Effector memory CD4-positive, alpha-beta T cell (primary cell): ENCODE measurements at places on chromosomes 5 and 9.

DNA sequence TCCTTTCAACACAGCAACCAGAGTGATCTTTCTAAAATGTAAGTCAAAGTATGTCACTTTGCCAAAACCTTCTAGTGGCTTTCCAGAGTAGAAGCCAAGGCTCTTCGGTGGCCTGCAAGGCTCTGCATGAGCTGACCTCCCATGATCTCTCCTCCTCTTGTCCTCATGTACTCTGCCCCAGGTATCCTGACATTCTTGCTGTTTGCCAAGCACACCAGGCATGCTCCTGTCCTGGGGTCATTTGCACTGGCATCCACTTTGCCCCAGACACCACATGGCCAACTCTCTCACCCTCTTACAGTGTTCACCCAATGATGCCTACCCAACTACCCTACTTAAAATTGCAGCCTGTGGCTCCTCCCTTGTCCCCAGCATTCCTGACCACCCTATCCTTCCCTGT lies 86.3 kb downstream of the ZNF618 start:
- H3K4me3 ChIP-seq = no peak overlapping the region
- H3K27me3 ChIP-seq = no peaks in the 10 kb centered on the region
- DNase-seq = no peak
- H3K4me1 ChIP-seq = no peaks in the 10 kb centered on the region

DNA sequence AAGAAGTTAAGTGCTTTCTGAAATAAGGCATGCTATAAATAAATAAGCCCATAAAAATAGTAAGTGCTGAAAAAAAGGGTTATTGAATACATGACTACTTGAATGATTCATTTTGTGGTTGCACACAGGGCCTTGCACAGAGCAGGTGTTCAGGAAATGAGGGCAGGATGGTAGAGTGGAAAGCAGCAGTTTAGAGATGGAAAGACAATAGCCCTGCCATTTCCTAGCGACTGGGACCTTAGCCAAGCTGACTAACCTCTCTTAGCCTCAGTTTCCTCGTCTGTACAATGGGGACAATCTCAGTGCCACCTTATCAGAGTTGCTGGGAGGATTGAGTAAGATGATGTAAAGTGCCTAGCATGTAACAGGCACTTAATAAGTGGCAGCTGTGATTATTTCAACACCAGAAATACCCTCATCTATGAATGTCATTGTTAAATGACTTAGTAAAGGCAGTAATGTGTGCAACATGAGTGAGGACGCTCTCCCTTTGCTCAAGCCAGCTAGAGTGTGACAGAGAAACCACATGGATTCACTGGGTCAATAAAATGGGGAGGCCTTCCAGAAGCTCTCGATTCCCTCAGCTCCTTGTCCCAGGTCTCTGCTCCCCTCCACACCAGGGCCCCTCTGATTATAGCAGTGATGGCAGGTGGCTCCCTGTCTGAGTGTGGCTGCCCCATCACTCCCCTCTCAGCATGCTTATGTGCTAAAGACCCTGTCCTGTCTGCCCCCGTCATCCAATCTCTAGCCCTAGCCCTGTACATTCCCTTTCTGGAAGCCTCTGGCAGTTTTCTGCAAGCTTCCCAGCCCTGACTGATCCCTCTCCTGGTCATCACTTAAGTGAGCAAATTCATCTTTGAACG lies 16.0 kb upstream of the PHF19 start:
- H3K36me3 ChIP-seq = no peaks in the 10 kb centered on the region
- H3K27ac ChIP-seq = peak overlapping the region; percentile 87
- DNase-seq = peak; percentile 47

GRCh38 chr5:14144586-14145434 lies 1.7 kb downstream of the TRIO start:
- H3K27ac ChIP-seq = no peak overlapping the region
- no peaks in the 10 kb centered on the region for H3K27me3 ChIP-seq
- peaks cover 5% of the 10 kb centered on the region for H3K4me1 ChIP-seq
- H3K4me3 ChIP-seq = peak overlapping the region; percentile 59
- no peaks in the 10 kb centered on the region for H3K36me3 ChIP-seq
- DNase-seq = no peak

DNA sequence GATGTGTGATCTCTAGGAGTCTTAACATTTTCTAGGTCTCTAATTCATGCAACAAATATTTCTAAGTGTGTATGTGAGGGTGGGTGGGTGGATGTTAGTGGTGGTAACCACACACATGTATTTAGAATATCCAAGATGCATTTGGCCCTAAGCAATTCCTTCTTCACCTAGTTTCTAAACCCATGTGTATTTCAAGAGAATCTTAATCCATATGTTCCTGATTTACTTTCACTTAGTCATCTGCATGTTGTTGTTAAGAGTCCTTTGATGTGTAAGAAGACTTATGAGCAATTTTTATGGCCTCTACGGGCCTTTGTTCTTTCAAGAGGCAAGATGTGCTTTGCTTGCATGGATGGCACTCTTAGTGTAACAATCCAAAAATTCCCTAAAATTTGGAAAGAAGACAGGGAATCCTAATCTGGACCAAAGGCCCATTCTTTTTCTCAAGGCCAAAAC lies 282.6 kb downstream of the SPATA31D1 start:
- no peaks in the 10 kb centered on the region for H3K27me3 ChIP-seq
- H3K4me3 ChIP-seq = no peak overlapping the region
- no peaks in the 10 kb centered on the region for H3K36me3 ChIP-seq
- no peaks in the 10 kb centered on the region for H3K4me1 ChIP-seq
- DNase-seq = no peak

DNA sequence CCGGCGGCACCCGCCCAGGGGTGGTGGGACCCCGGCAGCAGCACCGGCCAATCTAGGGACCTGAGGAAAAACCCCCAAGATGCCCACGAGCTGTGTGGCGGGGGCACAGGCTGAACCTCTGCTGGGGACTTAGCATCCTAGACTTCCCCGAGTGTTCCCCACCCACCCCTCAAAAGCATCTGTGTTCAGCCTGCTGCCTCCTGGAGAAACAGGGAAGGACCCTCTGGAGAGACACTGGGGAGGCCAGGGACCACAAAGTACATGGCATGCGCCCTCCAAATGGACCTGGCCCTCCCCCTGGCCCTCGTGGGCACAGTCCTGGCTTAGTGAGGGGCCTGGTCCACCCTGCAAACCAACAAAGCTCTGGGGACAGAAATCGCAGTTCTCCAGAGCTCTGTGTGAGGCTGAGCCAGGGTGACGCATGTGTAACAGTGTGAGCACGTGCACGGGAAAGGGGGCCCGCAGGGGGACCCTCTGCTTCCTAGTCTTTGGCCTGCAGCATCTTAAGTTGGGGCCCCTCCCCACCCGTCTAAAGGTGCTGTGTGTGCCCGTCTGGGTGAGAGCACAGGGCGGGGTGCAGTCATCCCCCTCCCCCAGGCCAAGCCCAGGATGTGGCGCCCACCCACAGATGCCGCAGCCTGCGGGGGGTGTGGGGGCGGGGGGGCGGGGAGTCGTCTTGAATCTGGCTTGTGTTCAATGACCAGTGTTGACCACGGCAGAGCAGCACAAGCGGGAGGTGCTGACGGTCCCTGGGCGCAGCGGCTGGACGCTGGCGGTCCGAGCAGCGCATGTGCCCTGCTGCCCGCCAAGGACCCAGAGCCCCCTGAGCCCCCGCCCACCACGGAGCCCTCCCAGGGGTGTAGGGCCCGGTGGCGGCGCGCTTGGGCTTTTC lies 672 bp upstream of the KCNT1 start:
- no peak for DNase-seq
- peaks cover 13% of the 10 kb centered on the region for H3K27me3 ChIP-seq
- H3K27ac ChIP-seq = no peak overlapping the region
- peaks cover 5% of the 10 kb centered on the region for H3K4me1 ChIP-seq
- H3K36me3 ChIP-seq = no peaks in the 10 kb centered on the region

DNA sequence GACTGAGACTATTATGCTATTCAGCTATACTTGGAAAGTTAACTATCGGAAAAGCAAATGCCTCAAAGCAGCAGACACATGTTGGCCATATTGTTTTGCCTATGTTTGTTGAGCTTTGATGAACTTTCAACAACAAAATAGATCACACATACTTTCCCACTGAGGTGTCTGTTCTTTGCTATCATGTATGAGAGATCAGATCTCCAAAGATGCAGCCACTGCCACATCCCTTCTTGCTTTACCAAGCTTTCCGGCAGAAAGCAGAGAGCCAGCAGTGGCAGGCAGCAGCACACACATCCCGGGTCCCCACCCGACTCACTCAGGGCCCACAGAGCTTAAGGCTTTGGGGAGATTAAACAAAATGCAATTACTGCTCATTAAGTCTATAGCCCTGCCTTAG lies 18.8 kb downstream of the ZBTB5 start:
- H3K27ac ChIP-seq = no peak overlapping the region
- peaks cover 10% of the 10 kb centered on the region for H3K36me3 ChIP-seq

- no peaks in the 10 kb centered on the region for H3K36me3 ChIP-seq
- no peak for DNase-seq
- no peaks in the 10 kb centered on the region for H3K4me1 ChIP-seq
- H3K27ac ChIP-seq = no peak overlapping the region
These were observed 58.6 kb downstream of the TMC1 start for GRCh38 chr9:72579880-72580550.
